Fibroblast of upper back skin (primary cell): ENCODE measurements at places on chromosomes 2 and 18.

- no peak for DNase-seq
Observed at GRCh38 chr18:75554176-75554575, 126.7 kb upstream of the SMIM21 start.

DNA sequence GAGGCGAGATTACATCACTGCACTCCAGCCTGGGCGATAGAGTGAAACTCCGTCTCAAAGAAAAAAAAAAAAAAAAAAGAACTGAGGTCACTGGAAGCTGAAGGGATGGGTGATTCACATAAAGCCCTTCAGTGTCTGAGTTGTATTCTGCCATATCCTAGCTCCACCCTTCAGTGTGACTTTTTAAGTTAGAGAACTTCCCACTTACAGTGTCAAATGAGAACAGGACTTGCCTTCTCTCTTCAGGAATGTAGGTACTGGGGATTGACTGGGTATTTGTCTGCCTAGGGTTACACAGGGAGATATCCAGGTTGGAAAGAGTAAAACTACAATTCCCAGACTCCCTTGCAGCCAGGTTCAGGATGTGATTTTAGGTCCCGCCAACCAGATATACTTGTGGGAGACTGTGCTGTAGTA, 37.9 kb downstream of the EHD3 start:
- DNase-seq, result peak; percentile 18

DNA sequence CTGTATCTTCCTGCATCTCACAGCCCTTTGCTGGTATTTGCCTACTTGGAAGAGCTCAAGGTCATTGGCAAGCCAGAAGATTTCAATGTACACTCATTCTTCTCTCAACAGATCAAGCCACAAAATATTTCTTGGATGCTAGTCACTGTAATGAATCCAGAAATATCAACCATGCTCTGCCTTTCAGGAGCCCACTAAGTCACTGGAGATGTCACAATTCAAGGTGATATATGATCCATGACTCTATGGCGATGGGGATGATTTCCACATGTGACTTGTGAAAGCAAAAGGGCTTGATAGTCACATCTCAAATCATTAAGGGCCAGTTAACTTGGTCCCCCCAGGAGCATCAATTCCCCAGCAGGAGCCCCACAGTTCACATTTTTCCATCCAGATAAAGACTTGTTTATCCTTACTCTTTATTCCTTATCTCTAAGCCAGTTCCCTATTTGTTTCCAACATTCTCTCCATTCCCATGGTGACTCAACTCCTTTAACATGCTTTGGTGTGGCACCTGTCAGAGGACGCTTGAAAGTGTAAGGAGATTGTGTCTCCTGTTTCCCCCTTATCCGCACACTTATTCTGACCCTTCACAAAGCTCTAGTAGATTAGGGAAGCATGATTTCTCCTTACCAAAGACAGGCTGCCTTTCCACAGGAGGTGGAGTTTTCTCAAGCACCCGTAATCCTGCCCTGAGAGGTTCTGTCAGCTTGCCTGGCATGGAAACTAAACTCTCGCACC, 15.8 kb downstream of the PKDCC start:
- DNase-seq, result peak; percentile 91

- no peak for DNase-seq
Observed at GRCh38 chr2:170321526-170321925, 143.6 kb downstream of the MYO3B start.

GRCh38 chr2:76413436-76413835, 702.7 kb upstream of the GCFC2 start:
- no peak for DNase-seq

- DNase-seq, result peak; percentile 58
Observed at GRCh38 chr2:176544991-176545956, 276.0 kb downstream of the MTX2 start.

DNA sequence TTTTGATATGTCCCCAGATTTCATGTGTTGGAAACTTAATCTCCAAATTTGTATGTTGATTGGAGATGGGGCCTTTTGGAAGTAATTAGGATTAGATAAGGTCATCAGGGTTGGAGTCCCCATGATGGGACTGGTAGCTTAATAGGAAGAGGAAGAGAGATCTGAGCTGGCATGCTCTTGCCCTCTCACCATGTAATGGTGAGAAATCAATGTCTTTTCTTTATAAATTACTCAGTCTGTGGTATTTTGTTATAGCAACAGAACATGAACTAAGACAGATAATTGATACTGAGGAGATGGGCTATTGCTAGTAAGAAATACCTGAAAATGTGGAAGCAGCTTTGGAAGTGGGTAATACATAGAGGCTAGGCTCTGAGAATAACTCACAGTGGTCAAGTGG, 48.0 kb downstream of the CDC42EP3 start:
- DNase-seq, result no peak

- peak; percentile 67 for DNase-seq
Observed at GRCh38 chr2:193963472-193964119, 1693.4 kb upstream of the SLC39A10 start.

GRCh38 chr2:229174794-229175496, 96.1 kb downstream of the PID1 start:
- peak; percentile 11 for DNase-seq

- DNase-seq, result no peak
Observed at GRCh38 chr2:2328848-2329247, 2.2 kb downstream of the MYT1L start.

DNA sequence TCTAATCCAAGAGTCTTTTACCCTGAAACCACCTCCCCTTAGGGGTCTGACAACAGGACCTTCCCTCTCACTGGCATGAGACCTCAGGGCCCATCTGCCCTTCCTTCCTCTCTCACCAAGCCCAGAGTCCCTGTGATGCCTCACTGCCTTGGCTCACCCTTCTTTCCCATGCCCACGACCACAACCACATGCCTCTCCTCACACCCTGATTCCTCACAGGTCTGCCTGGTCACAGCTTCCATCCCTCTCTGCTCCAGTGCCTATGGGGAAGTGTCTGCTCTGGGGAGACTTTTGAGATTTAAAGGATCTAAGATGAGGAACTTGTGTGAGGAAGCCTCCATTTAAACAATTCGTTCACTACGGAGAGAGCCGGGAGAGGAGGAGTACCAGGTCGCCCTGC, 98.9 kb upstream of the SH3BP4 start:
- DNase-seq, result no peak

DNA sequence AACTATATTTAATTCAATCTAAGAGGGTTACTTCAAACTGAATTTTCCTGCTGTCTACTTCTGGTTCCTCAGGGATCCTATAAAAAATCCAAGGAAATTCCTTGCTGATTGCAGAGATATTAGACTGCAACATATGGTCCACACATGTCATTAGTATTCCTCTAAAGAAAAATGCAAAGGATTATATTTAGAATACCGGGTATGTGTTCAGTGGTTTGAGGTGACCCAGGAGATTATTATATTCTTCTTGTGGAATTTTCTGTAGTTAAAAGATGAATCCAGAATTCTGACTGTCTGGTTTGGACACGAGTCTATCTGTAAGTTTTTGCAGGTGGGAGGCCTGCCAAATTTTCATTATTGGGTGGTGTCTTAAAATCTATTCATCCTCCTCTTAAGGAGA, 18.2 kb downstream of the HOXD1 start:
- peak; percentile 97 for DNase-seq

GRCh38 chr2:239911641-239912071, 113.5 kb downstream of the NDUFA10 start:
- DNase-seq, result no peak

DNA sequence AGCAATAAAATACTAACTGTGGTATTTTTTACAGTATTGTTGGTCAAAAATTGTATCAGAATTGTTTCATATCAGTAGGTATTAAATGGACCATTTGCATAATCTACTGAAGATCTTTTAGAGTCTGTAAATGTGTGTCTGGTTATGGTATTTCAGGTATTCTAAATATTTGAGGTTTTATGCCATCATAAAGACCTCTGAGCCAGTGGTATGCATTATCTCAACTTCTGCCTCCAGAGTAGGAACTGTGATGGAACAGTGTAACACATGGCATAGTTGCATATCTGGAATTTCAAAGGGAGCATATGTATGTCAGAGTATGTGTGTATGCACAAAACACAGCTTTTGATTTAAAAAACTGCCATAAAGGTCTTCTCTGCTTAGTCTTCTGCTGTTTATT, 15.4 kb downstream of the GREB1L start:
- peak; percentile 54 for DNase-seq

DNA sequence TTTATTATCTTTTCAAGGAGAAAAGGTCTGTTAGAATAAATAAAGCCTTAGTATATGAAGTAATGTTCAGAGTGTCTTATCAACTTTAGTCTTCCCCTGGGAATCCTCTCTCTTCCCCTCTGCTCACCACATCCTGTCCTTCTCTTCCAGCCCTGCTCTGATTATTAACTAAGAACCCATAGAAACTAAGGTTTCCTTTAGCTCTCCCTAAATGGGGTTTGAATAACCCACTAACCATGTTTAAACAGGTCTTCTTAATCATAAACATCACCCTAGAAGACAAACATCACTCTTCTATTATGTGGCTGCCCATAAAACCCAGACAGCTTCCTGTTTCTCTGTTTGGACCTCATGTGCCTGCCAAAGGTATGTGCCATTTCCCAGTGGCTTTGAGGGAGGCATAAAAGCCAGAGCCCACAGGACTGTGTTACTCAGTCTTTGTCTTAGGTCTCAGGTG, 50.1 kb downstream of the SLC14A1 start:
- DNase-seq, result peak; percentile 72
